8988T (cell line): ENCODE measurements at places on chromosomes 2 and 18.

DNA sequence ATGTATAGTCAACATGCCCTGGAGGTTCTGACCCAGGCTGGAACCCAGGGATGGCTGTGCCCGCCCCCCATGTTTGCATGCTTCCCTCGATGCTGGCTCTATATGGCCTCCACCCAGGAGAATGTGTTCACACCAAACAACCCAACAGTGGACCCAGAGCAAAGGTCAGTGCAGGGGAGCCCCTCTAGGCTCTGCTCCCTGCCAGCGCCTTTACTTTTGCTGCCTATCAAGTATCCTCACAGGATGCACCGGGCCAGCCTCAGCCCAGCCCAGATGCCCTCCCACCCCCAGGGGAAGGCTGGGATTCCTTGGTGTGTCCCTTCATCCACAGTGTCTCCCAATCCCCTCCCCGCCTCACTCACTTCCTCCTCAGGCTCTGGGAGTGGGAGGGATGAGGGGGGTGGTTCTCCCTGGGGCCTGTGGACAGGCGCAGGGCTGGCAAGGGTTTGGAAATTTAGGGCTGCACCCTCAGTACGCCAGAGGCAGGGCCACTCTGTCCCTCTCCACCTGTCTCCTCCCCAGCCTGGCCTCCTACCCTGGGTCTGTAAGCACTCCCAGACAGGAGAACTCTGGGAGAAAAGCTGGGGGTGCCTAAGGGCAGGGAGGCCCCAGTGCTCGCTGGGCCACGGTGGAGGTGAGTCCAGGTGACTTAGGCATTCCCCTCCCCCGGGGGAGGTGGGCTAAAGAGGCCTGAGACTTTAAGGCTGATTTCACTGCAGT, 2.3 kb downstream of the ATP6V1B1 start:
- no peak for DNase-seq

GRCh38 chr2:98519851-98520250, 75.2 kb downstream of the INPP4A start:
- DNase-seq, result no peak

GRCh38 chr2:205500065-205500464, 182.2 kb upstream of the NRP2 start:
- no peak for DNase-seq

GRCh38 chr2:7847321-7847720, 834.5 kb upstream of the ID2 start:
- DNase-seq, result no peak

DNA sequence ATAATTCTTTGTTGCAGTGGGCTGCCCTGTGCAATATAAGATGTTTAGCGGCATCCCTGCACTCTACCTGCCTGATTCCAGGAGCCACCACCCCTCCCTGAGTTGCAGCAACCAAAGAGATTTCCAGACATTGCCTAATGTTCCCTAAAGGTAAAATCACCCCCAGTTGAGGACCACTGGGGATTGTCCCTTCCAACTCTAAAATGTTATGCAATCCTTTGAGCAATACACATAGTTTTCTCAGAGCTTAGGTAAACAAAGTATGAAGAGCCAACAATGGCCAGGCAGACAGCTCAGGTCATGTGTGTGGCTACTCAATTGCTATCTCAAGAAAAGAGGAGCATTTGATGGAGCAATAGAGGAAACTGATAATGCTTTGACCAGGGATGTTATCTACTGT, 87.0 kb downstream of the XDH start:
- DNase-seq, result no peak

DNA sequence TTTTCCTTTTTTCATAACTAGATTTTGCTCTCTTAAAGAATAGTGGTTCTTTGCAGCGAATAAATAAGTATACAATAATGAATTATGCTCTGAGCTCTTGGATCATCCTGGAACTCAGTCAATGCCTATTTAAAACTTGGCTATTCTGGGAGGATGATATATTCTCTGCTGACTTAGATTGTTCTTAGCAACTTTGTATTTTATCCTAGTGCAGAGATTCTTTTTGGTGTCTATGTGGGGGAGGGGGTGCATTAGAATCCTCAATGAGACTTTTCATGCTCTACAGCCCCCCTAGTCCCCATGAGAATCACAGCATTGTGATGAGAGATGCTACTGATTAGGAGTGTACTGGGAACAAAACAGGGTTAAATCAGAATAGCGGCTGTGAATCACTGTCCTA, 8.8 kb upstream of the FAM98A start:
- DNase-seq, result no peak
